AG04450 (cell line): ENCODE measurements at places on chromosomes 1 and 21.

GRCh38 chr1:156124557-156125483 is 10.3 kb downstream of the LMNA start:
- DNase-seq: no peak

GRCh38 chr1:178684111-178684510 is 40.9 kb upstream of the RALGPS2 start:
- no peak for DNase-seq

- DNase-seq: no peak
Observed at GRCh38 chr1:207904391-207904790, 6.5 kb downstream of the CD34 start.

DNA sequence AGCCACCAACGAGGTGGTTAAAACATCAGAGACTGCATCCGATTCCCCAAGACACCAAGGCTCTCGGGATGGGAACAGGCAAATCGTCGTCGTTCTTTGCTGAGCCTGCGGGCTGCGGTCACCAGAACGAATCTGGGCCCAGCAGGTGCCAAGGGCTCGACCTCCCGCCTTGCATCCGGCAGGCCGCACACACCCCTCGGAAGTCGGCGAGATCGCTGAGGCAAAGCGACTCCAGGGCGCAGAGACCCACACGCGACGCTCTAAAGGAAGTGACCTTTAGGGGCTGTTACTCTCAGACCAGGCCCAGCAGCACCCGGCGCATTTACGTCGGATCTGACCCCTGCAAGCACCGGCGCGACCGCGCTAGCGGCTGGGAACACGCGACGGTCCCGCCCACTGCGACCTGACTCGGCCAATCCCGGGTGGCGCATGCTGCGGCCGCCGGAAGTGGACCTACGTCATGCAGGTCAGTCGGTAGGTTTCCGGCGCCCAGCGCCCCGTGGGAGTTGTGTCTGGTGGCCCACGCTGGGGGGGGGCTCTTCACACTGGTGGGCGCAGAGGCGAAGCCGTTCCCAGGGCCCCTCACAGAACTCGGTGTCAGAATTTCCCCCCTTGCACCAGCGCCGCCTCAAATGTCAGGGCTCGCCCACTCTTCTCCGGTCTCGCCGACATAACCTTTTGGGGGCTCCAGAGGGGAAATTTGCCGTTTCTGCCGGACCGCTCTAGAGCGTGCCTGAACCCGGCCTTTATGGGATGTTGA is 7.5 kb upstream of the PARK7 start:
- DNase-seq: peak; percentile 45

GRCh38 chr1:236480758-236481436 is 42.9 kb upstream of the LGALS8 start:
- no peak for DNase-seq
